Naive thymus-derived CD8-positive, alpha-beta T cell (primary cell): ENCODE measurements at places on chromosomes 13 and 19. TPM values are rescaled to one million over a fixed set of nuclear protein-coding genes. Genes with fewer than 3 reads are reported as not detected.

Gene POU4F1
- polyA plus RNA-seq, result not detected

DNA sequence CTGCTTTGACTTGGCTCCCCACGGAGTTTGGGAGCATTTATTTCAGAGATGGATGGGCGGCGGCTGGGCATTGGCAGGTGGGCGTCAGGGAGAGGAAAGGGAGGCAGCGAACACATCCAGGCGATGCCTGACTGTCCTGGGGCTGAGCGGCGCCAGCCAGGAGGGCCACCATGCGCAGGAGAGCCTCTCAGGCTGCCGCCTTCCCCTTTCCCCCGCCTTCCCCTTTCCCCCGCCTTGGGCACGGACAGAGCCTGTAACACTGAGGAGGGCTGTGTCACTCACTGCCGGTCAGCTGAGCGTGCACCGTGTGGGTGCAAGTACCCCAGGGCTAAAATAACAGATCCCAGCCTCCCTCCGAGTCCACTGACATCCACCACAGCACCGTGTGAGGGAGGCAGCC lies 11.4 kb downstream of the MCF2L start:
- DNase-seq, result no peak
- peaks cover 4% of the 10 kb centered on the region for H3K36me3 ChIP-seq
- H3K27me3 ChIP-seq, result no peaks in the 10 kb centered on the region
- peaks cover 6% of the 10 kb centered on the region for H3K4me1 ChIP-seq
- H3K4me3 ChIP-seq, result no peak overlapping the region

- H3K27me3 ChIP-seq, result peaks cover 3% of the 10 kb centered on the region
- H3K36me3 ChIP-seq, result no peaks in the 10 kb centered on the region
- H3K27ac ChIP-seq, result no peak overlapping the region
- H3K4me3 ChIP-seq, result peak overlapping the region; percentile 0
Observed at GRCh38 chr13:73212482-73212881, 153.7 kb downstream of the KLF5 start.

DNA sequence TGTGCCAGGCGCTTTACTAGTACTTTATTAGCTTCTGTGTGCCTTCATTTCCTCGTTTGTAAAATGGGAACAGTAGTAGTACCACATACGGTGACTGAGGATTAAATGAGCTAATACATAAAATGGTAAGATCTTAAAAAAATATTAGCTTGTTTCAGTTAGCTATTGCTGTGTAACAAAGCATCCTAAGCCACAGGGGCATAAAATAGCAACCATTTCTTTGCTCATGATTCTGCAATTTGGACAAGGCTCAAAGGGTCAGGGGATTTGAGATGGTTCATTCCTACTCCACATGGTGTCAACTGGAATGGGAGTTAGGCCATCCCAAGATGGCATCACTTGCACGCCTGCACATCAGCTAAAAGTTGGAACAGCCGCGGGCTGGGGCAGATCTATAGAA lies 13.3 kb downstream of the DYRK1B start:
- H3K36me3 ChIP-seq, result peaks cover 25% of the 10 kb centered on the region
- H3K4me3 ChIP-seq, result no peak overlapping the region
- no peak overlapping the region for H3K27ac ChIP-seq

- H3K27ac ChIP-seq, result peak overlapping the region; percentile 98
- H3K36me3 ChIP-seq, result peaks cover 19% of the 10 kb centered on the region
- peak overlapping the region; percentile 91 for H3K4me3 ChIP-seq
- DNase-seq, result peak; percentile 93
- no peaks in the 10 kb centered on the region for H3K27me3 ChIP-seq
Observed at GRCh38 chr19:18117692-18118378, 20.3 kb downstream of the MAST3 start.

Gene ZSCAN22
- 1.4 TPM for polyA plus RNA-seq

Gene CYP4F3
- polyA plus RNA-seq, result not detected

Gene PDCD2L
- polyA plus RNA-seq, result 17.2 TPM

Gene CGB3
- polyA plus RNA-seq, result not detected

GRCh38 chr13:80374444-80374843 lies 33.5 kb upstream of the SPRY2 start:
- no peaks in the 10 kb centered on the region for H3K36me3 ChIP-seq
- peaks cover 2% of the 10 kb centered on the region for H3K27me3 ChIP-seq
- no peak overlapping the region for H3K4me3 ChIP-seq
- no peak for DNase-seq

Gene PSG7
- not detected for polyA plus RNA-seq
